ENCODE measurements at places on chromosomes 4 and X.

DNA sequence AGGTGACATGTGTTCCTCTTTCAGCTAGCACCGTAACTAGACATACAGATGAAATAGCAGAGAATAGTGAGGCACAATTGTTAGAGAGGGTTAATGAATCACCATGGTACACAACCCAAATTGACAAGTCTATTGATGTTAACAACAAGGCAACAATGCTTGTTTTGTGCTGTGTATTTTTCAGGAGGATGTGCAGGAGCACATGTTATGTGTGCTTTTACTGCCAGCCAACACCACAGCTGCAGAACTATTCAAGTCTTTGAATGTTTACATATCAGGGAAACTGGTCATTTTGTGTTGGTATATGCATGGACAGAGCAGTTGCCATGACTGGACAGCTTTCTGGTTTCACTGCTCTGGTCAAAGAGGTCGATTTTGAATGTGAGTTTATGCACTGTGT lies 32.8 kb downstream of the STBD1 start:
- no peak for DNase-seq

GRCh38 chrX:115639334-115639880 lies 78.4 kb downstream of the PLS3 start:
- DNase-seq, result no peak

GRCh38 chr4:74083546-74083945 lies 15.4 kb downstream of the CXCL2 start:
- no peak for DNase-seq

DNA sequence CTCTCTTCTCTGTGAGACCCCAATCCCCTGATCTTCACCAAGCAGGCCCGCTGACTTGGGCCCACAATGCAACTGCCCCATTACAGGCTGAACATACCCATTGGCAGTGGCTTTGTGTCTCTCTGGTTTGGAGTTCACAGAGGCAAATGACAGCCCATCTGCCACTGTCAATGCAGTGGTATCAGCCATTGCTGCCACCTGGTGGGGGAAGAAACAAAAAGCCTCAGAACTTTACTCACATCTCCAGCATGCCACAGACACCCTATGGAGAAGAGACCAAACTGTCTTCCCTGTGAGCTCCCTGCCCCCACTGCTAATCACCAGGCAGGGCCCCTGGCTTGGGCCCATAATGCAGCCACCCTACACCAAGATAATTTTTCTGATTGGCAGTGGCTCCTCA lies 729.3 kb upstream of the ACTRT1 start:
- DNase-seq, result no peak

DNA sequence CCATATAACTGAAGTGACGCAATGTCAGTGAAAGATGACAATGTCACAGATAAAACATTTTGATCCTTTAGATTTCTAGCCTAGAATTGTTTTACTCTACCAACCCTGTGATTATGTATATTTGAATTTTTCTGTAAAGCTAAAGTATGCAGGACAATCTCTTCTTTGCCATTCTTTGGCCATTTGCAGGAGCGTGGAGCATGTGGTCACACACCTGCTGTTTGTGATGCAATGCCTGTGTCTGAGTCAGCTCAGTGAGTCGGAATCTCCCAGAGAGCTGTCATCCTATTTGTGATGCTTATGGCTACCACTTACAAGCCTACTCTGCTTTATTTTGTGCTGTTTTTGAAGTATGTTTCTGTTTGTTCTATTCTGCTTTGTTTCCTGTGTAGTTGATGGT lies 214.5 kb downstream of the NAF1 start:
- DNase-seq, result no peak

GRCh38 chr4:148216866-148217814 lies 225.1 kb downstream of the NR3C2 start:
- no peak for DNase-seq

GRCh38 chr4:54384152-54384551 lies 155.1 kb downstream of the PDGFRA start:
- no peak for DNase-seq

DNA sequence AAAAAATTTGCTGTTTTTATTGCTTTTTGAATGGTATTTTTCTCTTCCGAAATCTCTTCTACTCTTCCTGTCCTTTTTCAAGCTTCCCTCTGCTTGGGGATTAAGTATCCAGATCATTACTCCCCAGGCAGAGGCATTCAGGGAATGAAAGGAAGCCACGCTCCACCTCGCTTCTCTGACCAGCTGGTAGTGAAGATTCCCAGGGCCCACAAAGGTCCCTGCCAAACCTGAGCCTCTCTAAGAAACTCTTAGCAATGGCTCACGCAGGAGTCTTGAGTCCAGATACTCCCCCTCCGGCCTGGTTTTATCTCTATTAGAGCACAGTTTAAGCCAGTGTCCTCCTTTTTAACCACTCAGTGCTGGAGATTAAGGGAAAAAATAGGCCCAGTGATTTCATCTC lies 51.4 kb upstream of the SOD3 start:
- no peak for DNase-seq

DNA sequence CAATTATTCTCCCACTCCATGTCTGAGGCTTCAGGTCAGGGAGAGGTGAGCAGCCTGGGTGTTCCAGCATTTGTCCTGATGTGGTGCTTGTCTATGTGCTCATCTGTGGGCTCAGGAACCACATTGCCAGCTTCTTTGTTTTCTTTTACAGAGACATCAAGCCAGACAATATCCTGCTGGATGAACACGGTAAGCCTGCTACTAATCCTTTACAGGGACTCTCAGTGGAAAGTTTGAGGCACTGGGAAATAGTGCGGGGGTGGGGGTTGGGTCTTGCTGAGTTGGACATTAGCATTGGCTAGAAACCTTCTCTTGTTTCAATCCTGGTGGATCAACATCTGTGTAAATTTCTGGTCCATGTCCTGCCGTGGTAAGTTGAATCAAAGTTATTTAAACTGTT lies 310.3 kb downstream of the EVC2 start:
- no peak for DNase-seq

DNA sequence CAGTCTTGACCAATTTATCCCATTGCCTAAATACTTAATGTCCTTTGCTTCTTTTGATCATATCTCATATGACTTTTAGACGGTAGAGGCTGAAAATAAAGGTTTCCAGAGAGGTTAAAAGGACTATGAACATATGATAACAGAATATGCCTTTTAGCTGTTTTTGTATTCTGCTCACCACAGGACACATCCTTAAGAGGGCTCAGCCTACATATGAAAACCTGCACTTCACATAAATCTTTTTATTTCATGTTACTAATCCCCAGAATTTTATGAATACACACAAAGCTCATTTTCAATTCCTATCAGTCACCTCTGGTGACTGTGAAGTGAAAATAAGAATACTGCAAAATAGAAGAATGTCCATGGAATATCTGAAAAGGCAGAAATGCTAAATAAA lies 92.0 kb downstream of the GPM6A start:
- no peak for DNase-seq

DNA sequence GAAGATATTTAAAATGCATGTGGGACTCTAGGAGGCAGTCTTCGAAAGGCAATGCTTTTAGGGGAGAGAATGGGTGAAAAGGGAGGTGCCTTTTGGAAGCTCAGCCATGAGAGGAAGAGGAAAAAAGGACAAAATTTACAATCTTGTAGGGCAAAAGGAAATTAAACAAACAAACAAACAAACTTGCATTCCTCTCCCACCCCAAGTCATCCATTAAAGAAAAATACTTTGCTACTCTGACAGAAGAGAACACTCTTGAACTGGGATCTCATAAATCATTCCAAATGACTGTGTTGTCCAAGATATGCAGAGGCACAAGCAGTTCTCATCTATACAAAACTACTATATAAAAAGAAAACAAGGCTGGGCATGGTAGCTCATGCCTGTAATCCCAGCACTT lies 46.7 kb downstream of the HELQ start:
- DNase-seq, result no peak

- no peak for DNase-seq
These were observed 639.7 kb downstream of the TRIML1 start for GRCh38 chr4:188778905-188779304.

GRCh38 chr4:4985844-4986243 lies 33.4 kb downstream of the CYTL1 start:
- DNase-seq, result no peak

GRCh38 chr4:163591614-163592020 lies 97.1 kb downstream of the TMA16 start:
- DNase-seq, result no peak

GRCh38 chr4:98779088-98779487 lies 120.7 kb upstream of the TSPAN5 start:
- no peak for DNase-seq

DNA sequence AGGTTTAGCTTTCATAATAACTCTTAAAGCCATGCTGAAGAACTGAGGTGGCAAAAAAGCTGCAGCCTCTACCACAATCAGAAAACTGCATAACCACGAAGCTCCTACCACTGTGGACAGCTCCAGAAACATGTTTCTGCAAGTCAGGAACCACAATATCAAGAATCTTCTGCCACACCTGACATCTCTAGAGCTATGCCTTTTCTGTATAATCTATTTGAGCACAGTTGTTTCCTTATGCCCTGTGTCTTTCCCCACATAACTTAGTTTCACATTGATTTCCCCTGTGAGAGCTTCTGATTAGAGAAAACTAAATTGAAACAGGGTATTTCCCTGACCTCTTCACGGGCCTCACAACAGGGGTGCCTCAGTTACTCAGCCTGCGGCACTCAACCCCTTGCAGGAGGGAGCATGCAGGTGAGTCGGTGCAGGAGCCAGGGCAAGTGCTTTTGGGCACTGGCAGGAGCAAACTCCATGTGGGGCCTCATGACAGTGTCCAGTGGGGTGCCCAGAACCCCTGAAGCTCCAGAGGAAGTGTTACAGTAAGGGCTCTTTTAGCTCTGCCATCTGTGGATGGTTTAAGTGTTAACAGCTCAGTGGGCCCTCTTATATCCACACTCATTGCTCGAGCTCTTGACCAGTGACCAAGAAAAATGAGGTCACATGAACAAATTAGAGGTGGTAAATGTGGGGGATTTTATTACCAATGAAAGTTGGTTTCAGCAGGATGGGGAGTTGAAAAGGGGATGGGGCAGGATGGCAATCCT lies 132.8 kb upstream of the BMP3 start:
- no peak for DNase-seq

DNA sequence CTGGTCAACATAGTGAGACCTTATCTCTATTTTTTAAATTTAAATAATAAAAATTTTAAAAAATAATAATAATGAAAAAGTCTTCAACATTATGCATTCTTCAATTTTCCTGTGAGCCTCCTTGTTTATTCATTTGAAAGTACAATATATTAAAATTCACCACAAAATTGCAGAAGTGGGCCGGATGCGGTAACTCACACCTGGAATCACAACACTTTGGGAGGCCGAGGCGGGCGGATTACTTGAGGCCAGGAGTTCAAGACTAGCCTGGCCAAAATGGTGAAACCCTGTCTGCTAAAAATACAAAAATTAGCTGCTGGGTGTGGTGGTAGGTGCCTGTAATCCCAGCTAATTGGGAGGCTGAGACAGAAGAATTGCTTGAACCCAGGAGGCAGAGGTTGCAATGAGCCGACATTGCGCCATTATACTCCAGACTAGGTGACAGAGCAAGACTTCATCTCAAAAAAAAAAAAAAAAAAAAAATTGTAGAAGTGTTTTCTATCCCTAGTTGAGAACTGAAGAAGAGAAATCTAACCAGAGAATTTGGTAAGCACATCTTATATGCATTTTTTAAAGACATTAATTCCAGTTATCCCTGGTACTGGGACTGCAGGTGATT lies 56.9 kb downstream of the RBM47 start:
- no peak for DNase-seq

GRCh38 chr4:10731162-10731561 lies 46.6 kb upstream of the CLNK start:
- no peak for DNase-seq

GRCh38 chr4:123755655-123756054 lies 359.1 kb downstream of the SPRY1 start:
- no peak for DNase-seq

DNA sequence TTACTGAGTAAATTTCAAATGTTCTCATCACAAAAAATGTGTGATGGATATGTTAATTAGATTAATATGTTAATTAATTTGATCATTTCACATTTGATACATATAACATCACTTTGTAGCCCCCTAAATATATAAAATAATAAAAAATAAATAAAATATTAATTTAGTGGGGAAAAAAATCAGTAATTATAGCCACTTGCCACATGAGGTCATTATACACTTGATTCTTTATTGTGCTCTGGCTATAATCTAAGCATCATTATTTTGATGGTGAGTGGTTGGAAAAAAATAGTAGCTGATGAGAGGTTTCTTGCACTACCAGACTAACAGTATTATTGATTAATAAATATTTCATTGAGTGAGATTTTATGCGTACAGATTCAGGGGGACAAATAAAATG lies 57.4 kb downstream of the DCK start:
- DNase-seq, result no peak

DNA sequence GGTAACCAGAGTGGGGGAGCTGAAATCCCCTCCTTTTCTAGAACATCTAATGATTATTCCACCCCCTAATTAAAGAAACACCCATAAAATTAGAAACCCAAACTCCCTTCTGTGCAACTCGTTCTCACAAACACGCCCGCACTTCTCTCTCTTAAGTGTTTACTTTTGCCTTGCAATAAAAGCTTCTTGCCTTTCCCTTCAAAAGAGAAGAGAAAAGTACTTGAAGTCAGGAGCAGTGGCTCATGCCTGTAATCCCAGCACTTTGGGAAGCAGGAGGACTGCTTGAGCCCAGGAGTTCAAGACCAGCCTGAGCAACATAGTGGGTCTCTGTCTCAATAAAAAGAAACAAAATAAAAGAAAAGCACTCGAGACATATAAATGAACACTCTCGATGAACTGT lies 3.6 kb upstream of the GPR173 start:
- no peak for DNase-seq

- DNase-seq, result no peak
These were observed 75.6 kb upstream of the SRD5A3 start for GRCh38 chr4:55270481-55270880.

GRCh38 chr4:172740434-172740833 lies 428.2 kb upstream of the GALNT7 start:
- DNase-seq, result no peak

DNA sequence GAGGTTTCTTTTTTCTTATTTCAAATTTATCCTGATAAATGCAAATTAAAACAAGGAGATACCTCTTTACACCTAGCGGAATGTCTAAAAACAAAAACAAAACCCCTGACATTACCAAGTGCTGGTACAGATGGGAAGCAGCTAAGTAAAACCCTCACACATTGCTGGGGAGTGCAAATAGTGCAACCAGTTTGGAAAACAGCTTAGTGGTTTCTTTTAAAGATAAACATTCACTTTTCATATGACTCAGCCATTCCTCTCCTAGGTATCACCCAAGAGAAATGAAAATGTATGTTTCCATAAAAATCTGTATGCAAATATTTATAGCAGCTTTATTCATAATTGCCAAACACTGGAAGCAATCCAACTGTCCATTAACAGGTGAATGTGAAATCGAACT lies 84.1 kb upstream of the HELT start:
- no peak for DNase-seq

- no peak for DNase-seq
These were observed 93.2 kb upstream of the ATP8A1 start for GRCh38 chr4:42750091-42750490.

- no peak for DNase-seq
These were observed 24.3 kb downstream of the PLK4 start for GRCh38 chr4:127905029-127905428.

DNA sequence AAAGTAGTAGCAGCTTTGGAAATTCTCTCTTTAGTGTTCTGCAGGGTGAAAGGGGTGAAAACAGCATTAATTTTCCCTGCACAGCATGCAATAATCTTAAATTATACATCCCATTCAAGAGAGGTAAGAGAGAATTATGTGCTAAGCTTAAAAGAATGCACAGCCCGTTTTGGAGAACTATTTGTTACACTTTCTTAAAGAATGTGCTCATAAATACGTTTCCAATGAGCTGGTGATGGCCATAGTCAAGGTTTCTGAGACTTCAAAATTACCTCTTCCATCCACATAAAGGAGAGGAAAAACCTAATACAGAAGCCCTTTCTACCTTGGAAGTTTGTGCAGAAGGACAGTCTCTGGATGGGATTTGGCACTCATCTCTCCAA lies 766.7 kb upstream of the TENM3 start:
- no peak for DNase-seq
